CD4-positive, alpha-beta T cell treated with Interleukin-15 for 4 hours (primary cell): ENCODE measurements at places on chromosomes 6 and 20.

DNA sequence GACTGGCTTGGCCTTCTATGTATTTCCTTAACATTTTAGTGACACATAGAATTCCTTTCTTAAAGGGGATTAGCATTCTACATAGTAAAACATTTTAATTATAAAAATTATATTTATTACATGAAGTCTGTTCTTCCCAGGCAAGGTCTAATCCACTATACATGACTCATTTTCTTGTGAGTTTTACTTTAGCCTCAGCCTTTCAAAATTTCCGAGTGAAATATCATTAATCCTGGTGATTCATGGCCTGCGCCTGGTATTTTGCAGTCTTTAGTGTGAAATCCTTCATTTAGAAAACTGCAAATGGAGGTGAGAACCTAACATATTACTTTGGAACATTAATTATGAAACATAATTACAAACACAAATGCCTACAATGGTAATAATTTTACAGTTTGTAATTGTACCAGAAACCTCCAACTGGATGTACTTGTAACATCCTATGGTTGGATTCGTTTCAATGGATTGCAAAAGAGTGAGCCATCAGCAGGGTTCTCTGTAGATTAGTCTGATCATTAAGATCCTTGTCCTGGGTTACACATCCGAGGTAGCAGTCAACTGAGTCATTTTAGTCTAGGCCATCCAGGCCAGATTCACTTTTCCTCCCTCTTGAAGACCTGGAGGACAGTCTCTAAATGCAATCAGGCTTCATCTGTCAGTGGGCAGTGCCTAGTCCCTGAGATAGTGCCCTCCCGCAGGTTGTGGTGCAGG is 272.0 kb downstream of the PACRG start:
- no peak for DNase-seq

GRCh38 chr6:154731296-154732218 is 1.7 kb upstream of the SCAF8 start:
- DNase-seq: no peak

- DNase-seq: no peak
Measured at GRCh38 chr6:96823743-96824142, 13.5 kb downstream of the GPR63 start.

- DNase-seq: peak; percentile 2
Measured at GRCh38 chr6:83592770-83593394, 80.5 kb downstream of the PRSS35 start.

- DNase-seq: no peak
Measured at GRCh38 chr6:157982102-157982562, 469 bp downstream of the SYNJ2 start.

DNA sequence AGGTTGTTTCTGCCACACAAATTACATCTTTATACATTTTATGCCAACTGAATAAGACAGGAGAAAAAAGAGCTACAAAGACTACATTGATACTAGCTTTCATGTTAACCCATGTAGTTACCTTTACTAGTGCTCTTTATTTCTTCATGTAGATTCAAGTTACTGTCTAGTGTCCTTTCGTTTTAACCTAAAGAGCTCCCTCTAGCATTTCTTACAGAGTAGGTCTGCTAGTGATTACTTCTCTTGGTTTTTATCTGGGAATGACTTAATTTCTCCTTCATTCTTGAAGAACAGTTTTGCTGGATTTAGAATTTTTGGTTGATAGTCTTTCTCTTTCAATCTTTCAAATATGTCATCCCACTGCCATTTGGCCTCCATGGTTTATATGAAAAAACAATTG is 21.2 kb upstream of the NOP56 start:
- DNase-seq: no peak

DNA sequence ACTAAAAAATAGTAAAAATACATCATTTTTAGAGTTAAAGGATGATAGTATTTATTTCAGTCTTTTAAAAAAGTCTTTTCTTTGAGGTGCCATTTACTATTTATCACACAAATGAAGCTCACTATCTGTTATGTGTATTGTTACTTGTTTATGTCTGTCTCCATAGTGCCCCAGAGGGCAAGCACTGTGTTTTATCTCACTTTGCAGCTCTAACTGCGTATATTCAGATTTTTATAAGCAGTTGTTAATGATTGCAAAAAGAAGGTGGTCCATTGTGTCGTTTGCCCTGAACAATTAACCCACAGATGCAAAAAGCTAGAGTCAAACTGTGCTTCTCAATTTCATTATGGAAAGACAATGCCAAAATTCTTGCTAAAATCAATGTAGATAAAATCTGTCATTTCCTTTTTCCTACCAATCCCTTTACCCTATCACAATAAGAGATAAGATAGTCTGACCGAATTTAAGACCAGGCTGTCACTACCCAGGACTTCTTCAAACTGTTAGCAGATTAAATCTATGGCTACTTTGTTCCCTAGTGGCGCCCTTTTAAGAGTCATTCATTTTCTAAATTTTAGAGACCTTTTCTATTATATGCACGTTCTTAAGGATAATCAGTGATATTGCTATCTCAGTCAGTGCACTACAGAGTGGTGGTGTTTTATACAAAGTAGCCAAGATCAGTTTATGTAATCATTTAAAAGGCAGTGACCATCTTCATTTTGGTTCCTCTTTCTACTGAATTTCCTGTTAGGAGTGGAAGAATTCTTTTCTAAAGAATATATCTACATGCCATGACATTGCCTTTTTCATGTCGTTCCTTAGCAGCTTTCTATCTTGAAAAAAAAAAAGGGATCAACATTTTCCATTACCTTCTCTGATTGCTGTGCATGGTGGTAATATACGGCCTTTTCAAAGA is 133.1 kb upstream of the PRDM1 start:
- DNase-seq: no peak

GRCh38 chr6:28531479-28532128 is 5.9 kb downstream of the GPX5 start:
- no peak for DNase-seq

DNA sequence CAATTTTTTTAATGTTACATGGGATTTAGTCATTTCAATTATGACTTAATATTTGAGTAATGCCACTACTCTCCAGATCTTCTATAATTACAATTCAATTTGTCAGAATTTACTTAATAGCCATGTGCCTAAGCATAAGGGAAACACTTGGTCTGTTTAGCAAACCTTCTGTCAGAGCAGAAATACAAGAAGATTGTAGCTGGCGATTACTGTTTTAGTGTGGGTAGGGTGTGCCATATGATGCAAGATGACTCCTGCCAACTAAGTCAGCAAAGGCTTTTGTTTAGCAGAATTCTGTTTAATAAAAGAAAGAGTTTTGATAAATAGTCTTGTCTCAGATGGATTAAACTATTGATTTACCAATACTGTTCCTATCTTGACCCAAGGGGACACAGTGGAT is 455.4 kb downstream of the RNF144B start:
- no peak for DNase-seq

- DNase-seq: no peak
Measured at GRCh38 chr6:76940191-76940590, 523.1 kb downstream of the HTR1B start.

DNA sequence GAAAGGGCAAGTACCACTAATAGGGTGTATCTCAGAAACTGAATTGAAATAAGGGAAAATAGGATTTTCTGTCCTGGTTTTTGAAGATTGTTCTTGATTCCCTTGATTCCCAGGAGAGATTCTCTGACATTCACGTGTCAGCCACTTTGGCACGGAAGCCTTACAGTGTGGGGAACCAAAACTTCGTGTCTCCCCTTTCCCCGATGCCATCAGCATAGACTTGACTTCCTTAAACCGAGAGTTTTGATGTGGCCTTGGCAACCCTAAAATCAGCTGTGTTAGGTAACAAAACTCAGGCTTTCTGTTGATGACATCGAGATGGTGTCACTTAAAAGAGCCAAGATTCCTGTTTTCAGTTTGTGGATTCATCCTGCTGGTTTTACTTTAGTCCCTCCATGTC is 7.5 kb downstream of the HMGN4 start:
- no peak for DNase-seq

GRCh38 chr20:62400541-62400940 is 6.5 kb downstream of the CABLES2 start:
- no peak for DNase-seq
